ENCODE measurements at places on chromosomes 1 and 21.
A peak's percentile ranks its signal among the peaks of the same experiment; 100 is the strongest.

- DNase-seq = peak; percentile 26
These were observed 36.6 kb upstream of the HMGN1 start for GRCh38 chr21:39385299-39386145.

GRCh38 chr1:236773919-236774318, 21.2 kb upstream of the MTR start:
- DNase-seq = no peak

- DNase-seq = no peak
These were observed at the start of gene KRTAP22-1 for GRCh38 chr21:30600787-30601186. TSS of gene KRTAP22-1 (plus strand) at chr21:30601087.

- peak; percentile 17 for DNase-seq
These were observed at the start of gene FMO5 for GRCh38 chr1:147225193-147225730. TSS of gene FMO5 (minus strand) at chr1:147225339. CDS start at chr1:147225029, 310 bp downstream.

DNA sequence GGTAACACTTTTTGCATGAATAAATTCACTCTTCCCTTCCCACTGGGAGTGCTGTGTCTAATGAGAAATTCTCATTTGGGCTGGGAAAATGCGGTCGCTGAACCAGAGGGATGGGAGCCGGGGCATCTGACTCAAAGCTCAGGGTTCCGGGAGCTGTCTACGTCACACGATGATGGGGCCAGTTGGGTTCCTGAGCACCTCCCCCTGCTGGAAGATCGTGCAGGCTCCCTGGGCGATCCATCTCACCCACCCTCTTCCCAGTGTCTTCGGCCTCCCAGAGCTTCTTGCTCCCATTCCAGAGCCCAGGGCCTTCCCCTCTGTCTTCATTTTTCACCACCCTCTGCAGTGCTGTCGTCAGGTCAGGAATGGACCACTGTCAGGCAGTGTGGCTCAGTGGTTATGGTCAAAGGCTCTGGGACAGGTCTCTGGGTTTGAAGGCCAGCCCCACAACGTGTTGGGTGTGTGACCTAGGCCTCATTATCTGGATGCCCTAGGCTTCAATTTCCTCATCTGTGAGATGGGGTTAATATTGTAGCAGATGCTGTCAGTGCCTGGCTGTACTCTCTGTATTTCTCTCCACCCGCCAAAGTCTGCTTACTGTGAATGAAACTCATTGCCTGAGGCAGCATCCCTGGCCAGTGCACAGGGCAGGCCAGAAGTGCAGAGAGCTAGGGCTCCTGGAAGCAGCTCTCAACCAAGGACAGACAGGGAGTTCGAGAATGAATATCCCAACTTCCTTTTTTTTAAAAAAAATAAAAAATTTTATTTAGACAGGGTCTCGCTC, 31.8 kb downstream of the IGSF21 start:
- no peak for DNase-seq

DNA sequence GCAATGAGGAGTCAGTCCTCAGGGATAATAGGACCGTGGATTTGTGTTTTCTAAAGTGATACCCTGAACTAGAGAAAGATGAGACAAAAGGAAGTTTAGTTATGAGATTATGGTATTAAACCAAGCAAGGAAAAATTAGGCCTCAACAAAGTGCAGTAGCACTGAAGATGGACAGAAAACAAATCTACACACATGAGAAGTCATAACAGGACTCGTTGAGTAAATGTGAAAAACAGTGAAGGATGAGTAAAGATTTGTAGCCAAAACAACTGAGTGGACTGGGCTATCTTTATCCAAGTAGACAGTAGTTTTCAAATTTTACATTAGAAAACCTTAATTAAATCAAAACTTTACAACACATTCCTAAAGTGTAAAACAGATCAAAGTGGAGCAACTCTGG, 15.0 kb downstream of the EPRS1 start:
- DNase-seq = no peak

- peak; percentile 41 for DNase-seq
These were observed 28.9 kb upstream of the EFCAB14 start for GRCh38 chr1:46747683-46748288.

GRCh38 chr1:245566952-245567351, 412.2 kb downstream of the KIF26B start:
- DNase-seq = no peak

DNA sequence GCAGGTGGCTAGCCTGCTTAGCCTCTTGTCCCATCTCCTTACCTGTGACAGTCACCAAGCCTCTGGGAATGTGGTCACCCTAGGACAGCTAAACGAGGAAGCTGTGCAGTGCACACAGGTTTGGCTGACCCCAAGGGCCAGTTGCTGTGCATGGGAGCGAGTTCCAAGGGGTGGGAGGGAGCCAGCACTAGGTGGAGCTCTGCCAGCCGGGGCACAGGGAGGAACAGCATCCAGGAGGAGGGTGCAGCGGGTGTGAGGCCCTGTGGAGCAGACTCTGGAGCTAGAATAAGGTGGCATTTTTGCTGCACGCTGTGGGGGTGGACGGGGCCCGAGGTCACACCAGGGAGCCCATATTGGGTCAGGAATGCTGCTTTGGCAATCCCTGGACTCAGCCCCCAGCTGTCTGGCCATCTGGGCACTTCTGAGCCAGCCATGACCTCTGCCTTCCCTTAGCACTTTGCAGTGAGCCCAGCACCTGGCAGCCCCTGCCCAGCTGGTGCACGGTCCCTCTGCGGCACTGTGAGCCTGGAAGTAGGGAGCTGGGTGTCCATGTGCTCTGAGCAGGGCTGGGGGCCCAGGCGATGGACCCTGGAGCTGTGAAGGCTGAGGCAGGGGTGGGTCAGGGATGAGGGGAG, 8.7 kb downstream of the PDXK start:
- DNase-seq = no peak

- DNase-seq = no peak
These were observed 42.9 kb downstream of the FMN2 start for GRCh38 chr1:240134596-240134995.

- DNase-seq = peak; percentile 87
These were observed 8.9 kb downstream of the TAGLN2 start for GRCh38 chr1:159916242-159917051.

GRCh38 chr21:15706696-15707095, 23.1 kb upstream of the USP25 start:
- peak; percentile 35 for DNase-seq

- DNase-seq = no peak
These were observed 15.8 kb downstream of the SYNJ1 start for GRCh38 chr21:32712043-32712442.

DNA sequence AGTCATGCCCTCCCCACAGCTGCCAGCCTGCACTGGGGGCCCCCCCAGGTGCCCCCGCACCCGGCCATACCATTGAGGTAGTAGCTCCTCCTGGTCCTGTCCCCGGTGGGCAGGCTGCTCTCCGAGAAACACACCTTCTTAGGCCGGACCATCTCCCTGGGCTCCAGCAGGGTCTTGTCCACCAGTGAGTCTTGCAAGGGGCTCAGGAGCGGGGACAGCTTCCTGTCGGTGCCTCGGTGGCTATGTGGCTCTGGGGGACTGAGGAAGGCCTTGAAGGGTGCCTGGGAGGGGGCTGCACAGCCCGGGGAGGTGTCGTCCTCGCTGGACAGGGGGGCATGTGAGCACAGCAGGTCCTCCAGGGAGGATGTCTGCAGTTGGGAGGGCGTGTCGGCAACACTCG, 12.9 kb upstream of the FTCD start:
- DNase-seq = no peak

DNA sequence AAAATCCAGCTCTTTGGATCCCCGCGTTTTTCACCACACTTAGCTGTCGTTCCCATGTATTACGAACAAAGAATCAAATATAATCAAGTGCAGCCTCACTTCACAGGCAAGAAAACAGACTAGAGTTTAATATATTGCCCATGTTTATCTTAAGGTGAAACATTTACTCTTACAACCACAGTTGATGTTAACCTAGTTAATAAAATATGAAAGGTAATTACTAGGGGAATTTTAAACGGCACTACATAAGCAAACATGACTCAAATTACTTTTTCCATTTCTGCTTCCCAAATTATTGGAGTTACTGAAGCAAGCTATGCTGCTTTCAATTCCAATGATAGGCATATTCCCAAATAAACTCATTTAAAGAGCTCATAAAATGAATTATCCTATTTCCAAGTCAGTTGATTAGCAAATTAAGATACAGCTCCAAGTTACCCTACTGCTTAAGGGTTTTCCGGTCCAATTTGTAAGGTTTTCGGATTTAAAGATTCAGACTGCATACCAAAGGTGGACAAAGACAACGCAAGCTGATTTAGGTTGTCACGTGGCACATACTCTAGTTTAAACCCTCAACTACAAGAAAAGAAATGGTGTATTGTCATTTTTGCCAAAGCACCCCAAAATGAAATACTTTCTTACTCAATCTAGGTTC, 5.9 kb downstream of the COX20 start:
- no peak for DNase-seq

GRCh38 chr1:168719306-168720111, 9.5 kb downstream of the DPT start:
- no peak for DNase-seq

DNA sequence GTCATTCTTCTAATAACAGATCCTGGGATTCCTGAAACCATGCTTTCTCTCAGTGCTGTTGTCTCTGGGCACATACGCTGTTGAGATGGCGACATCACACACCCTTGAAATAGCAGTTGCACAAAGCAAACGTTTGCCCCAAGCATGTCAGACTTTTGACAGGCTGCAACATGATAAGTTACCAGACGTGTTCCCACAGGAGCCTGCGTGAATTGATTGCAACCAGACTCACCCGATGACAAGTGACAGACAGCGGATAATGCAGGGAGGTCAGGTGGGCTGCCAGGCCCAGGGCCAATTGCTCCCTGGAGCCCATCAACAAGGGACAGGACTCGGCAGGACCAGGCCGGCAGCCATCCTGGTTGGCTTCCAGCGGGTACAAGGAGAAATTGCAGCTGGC, 310.9 kb downstream of the SIPA1L2 start:
- DNase-seq = no peak

DNA sequence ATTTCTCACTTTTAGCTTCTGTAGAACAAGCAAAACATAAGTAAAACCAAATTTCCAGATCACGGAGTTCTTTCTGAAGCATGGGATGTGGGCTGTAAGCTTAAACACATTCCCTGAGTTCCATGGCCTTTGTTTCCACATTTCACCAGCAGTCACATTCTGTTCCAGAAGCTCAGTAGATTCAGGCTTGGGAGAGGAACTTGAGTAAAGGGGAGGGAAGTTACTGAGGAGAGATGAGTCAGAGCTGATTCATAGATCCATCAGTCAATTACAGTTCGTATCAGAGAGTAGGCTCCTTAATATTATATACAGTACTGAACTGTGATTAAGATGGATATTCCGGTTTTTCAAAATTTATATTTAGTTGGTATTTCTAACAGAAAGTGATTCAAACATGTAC, 614.3 kb downstream of the NCAM2 start:
- peak; percentile 51 for DNase-seq

- no peak for DNase-seq
These were observed 199.8 kb downstream of the SEC16B start for GRCh38 chr1:177770096-177770495.

DNA sequence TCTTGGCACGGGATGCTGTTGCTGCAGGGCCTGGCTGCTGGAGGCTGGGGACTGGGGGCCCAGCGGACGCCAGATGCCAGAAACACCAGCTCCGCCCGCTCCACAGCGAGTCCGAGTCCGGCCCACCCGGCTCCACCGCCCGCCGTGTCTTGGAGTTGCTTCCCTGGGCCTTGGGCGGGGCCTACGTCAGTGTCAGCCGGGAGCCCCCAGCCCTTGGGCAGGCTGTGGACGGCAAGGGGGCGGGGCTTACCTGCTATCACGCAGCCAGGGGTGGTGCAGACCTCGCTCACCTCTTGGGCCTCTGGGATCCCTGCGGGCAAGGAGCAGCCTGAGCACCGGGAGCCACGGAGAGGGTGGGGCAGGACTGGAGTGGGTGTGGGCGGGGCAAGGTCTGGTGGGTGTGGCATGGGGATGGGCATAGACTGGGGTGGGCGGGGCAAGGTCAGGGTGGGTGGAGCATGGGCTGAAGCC, 21.8 kb downstream of the MMEL1 start:
- no peak for DNase-seq

- no peak for DNase-seq
These were observed 7.9 kb downstream of the ACAP3 start for GRCh38 chr1:1299686-1300351.

- DNase-seq = no peak
These were observed 82.9 kb downstream of the TMEM53 start for GRCh38 chr1:44591381-44591780.

DNA sequence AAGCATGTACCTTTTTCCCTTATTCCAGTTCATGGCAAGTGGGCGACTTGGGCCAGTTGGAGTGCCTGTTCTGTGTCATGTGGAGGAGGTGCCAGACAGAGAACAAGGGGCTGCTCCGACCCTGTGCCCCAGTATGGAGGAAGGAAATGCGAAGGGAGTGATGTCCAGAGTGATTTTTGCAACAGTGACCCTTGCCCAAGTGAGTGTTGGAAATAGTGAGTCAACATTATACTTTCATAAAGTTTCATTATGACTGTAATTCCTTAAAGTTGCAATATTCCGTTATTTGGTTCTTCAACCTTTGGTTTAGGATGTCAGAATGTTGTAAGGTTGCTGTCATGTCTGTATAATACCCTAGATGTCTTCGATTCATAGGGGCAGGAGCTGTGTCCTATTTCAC, 230.5 kb downstream of the TPR start:
- DNase-seq = no peak

- no peak for DNase-seq
These were observed 32.7 kb upstream of the VANGL1 start for GRCh38 chr1:115609021-115609420.

Data from amniotic stem cell (primary cell).